Stimulated activated CD8-positive, alpha-beta memory T cell treated with anti-CD3 and anti-CD28 coated beads, Interleukin-4, amount 100 ng/mL, for 4 hours (primary cell): ENCODE measurements at places on chromosomes 13 and 19.

- DNase-seq: no peak
Observed at GRCh38 chr13:28684257-28684656, 25.3 kb downstream of the POMP start.

DNA sequence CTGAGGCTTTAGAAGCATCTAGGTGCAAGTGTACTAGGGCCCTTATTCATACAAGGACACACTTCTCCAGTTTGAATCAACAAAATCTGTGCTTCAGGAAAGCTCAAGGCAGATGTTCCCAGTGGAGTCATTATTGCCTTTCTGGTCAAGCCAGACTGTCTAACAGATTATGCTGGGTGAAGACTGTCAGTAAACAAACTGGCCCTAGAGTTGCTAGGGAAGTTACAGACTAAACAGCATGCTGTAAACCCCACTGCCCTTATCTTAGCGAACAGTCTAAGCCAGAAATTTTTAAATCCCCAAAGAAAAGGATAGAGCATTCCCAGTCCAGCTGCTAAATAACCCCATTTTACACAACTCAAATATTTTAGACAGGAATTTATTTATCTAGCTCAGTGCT lies 1701.3 kb upstream of the PRR20A start:
- DNase-seq: no peak

DNA sequence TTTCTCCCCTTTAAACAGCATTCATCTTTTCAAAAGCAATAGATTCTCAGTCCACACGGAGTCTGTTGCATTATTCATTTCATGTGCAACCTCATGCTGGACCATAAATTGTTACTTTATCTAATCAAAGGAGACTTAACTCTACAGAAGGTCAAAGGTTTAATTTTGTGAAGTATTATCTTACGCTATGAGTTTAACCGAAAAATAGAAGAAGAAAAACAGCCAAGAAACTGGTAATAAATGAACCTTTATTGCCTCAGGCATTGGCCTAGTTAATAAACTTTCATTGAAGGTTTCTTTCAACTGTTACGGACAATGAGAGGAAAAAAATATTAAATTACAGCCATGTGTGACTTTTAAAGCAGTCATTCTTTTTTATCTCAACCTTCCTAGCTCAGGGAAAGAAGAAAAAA lies 223.6 kb downstream of the DACH1 start:
- DNase-seq: no peak

- DNase-seq: no peak
Observed at GRCh38 chr19:34120846-34121639, 51.3 kb upstream of the LSM14A start.

DNA sequence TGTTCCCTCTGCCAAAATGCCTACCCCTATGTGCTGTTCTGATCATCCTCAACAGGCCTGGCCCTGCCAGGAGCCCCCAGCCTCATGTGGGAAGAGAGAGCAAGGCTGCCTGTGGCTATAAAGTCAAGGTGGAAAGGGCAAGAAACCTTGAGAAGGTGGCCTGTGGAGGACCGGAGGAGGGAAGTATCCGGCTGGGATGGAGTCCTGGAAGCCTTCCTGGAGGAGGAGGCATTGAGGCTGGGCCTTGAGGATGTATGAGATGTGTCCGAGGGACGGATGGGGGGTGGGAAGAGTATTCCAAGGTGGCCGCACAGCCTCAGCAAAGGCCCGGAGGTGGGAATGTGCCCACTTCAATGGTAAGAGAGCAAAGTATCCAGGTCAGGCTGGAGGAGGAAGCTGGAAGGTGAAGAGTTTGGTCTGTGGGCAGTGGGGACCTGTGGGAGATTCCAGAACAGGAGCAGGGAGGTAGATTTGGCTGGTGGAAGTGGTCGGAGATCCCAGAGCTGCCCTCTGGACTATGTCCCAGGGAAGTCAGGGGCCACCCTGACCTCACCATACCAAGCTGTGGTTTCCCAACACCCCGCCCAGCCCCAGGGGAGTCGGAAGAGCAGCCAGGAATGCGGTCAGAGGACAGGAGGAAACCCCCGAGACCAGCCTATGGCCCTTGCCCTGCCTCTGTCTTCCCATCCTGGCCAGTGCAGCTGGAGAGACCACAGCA lies 3.0 kb upstream of the PLIN4 start:
- DNase-seq: no peak

DNA sequence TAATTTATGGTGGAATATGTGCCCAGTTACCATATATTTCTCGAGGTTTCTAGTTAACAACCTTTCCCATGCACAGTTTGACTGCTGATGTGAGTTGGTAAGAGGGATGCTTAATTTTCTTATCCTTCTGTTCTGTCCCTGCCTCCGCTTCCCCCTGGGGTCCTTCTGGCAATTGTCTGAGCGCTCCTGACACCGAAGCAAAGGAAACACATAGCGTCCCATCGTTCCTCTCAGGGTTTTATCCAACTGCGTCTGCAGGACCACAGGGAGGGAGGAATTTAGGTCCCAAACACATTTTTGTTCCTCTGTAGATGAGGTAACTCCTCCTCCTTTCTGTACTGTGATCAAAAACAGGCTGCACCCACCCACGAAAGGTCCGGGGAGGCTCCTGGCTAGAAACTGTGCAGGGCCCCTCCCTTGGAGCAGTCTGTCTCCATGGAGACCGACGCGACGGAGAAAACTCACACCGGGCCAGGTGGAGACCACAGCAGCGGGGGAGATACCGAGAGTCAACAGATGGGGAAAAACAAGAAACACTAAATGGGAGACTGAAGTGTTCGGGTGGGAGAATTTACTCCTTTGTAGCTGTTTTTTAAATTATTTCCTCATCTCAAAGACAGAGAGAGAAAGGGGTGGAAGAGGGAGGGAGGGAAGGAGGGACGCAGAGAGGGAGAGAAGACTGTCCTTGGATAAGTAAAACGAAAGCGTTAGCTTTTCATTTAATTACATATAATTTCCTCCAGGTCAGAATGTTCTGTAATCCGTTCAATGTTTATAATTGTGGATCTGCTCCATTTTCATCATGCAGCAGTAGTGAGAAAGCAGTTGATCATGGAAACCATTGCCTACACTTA lies 191.8 kb upstream of the NBEA start:
- DNase-seq: no peak

- DNase-seq: no peak
Observed at GRCh38 chr19:29687244-29687896, 22.1 kb downstream of the PLEKHF1 start.

- no peak for DNase-seq
Observed at GRCh38 chr13:106918557-106918860, 350.6 kb upstream of the ARGLU1 start.

DNA sequence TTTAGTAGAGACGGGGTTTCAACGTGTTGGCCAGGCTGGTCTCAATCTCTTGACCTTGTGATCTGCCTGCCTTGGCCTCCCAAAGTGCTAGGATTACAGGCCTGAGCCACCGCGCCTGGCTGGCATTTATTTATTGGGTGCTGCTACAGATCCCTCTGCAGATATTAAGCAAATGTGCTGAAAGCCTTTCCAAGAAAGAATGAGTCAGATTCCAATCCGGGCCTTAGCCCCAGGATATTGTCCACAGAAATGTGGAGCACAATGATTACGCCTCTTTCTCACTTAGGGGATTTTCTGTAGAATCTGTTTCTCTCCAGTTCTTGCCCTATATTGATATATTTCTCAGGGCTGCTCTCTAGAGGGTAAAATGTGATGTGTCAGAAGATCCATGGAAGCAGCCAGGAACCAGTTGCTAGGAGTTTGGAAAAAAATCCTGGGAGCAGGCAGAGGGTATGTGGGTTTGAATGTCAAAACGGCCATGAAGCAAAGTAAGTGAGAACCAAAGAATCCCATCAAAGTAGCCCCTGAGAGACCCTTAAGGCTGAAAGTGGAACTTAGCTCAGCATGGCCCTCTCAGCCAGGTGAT lies 24.8 kb upstream of the IGFL4 start:
- DNase-seq: no peak

- no peak for DNase-seq
Observed at GRCh38 chr19:1106841-1107660, 3.3 kb downstream of the GPX4 start.

GRCh38 chr13:46554951-46555350 lies 2.0 kb downstream of the LRCH1 start:
- DNase-seq: no peak

DNA sequence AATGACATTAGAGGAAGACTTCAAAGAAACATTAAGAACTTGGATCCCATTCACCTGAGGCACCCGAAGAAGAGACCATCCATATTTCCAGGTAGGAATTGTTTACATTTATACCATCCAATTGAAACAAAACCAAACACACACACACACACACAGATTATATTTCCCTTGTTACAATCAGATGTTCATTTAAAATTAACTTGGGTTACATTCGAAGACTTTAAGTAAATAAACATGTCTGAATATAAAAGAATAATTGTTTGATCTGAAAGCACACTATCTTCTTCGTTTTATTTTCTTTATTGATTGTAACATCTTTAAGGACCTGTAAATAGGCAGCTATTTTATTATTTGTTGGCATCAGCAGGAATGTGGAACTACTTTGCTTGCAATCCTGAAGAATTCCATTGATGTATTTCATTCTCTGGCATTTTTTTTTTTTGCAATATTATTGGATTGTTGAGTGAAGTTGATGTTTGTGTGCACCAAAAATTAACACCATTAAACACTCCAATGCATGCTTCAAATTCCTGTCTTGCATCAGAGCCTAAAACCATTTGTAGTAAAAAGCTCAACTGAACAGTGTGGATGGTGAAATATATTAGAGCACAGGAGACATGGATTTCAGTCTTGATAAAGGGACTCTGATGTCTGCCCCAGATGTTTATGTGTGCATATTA lies 85.3 kb upstream of the FRY start:
- no peak for DNase-seq

DNA sequence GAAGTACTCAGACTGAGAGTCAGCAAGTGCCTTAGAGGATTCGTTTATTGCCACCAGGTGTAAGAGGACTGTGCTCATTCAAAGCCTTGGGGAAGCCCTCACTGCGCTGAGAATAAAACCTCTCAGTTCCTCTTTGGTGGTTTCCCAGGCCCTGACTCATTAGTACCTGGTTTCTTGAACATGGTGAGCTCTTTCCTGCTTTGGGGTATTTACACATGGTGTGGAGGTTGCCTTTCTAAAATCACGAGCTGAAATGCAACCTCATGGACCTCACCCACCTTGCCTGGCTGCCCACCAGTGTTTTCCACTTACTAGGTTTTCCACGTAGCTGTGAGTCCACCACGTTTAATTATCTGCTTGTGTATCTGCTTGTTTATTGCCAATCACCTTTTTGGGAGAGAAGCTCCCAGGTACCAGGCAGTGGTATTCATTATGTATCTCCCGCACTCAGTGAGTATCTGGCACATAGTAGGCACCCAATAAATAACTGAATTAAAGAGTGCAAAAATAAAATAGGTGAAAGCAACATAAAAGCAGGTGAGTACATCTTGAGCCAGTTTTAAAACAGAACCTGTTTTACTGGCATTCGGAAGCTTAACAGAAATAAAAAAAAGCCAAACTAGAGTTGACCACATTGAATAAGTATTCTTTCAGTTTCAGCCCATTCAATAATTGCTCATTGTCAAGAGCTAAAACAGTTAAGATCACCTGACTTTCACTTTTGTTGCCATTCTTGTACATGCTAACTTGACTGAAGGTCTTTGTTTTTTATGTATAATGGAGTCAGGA lies 533.0 kb downstream of the MYO16 start:
- no peak for DNase-seq

DNA sequence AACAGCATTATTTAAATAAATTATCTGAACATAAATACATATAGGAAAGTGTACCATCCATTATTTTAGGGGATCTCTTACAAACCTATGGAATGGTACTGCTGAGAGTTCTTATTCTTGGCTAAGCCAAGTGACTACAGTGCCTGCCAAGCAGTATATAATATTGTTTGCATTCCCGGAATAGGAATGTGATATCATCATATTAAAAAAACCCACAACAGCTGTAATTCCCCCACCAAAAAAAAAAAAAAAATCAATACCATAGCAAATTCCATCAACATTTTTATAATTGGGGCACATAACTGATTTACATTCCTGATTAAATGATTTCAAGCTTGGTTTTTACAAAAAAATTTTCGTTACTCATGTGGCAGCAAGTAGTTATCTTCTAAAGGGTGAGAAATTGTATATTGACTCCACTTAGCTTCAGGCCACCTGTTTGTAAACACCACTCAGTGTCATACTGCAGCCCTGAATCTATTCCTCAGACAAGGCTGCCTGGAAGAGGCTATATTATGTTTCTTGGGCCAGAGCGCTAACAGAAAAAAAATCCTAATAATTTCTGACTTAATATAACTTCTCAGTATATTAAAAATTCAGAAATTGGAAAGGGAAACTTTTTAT lies 278.1 kb downstream of the DNAJC15 start:
- no peak for DNase-seq

- DNase-seq: peak; percentile 20
Observed at GRCh38 chr13:19864024-19864745, 736 bp upstream of the ZMYM5 start.

- no peak for DNase-seq
Observed at GRCh38 chr13:91162180-91162579, 185.3 kb upstream of the MIR17HG start.

- peak; percentile 99 for DNase-seq
Observed at GRCh38 chr19:17555480-17555928, at the start of gene COLGALT1. Gene COLGALT1 (plus strand): TSS chr19:17555649. CDS start chr19:17555714, 65 bp downstream.

DNA sequence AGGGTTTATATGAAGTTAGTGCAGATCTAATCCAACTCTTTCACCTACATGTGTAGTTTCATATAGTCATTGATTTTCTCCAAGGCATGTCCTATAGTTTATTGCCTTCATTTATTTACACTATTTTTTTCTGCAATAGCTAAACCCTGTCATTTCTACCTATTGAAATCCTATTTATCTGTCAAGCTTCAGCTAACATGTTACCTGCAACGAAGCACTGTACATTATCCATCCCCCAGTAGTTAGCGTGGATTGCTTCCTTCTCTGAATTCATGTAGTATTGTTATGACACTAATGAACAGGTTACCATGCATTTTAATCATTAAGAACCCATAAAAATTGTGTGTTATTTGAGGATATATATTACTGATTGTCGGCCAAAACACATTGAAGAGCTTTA lies 742.9 kb upstream of the PCDH20 start:
- DNase-seq: no peak

- DNase-seq: no peak
Observed at GRCh38 chr13:24133021-24133795, 27.3 kb upstream of the SPATA13 start.

DNA sequence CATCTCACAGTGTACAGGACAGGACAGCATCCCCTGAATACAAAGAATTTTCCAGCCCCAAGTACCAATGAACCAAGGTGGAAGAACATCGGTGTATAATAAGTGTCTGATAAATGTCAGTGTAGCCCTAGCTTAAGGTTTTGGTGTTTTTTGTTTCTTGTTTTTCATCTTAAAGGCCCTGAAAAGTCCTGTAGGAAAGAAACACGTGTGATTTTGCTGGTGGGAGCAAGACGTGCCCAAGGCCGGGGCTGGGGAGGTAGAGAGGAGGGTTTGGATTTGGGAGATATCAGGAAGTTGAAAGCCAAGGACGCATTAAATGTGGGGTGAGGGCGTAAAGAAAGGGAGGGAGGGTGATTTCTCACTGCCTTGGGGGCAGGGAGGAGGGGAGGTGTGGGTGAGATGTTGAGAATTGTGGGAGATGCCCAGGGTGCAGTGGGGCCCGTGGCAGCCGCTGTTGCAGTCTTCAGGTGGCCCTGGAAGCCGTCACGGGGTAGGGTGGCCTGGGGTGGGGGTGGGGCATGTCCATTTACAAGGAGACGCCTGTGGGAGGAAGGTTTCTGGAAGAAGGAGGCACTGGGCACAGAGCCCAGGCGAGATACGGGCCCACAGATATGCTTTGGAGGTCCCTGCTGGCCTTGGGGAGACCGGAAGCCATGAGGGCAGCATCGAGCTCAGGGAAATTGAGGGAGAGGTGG lies 6.7 kb downstream of the CAMSAP3 start:
- no peak for DNase-seq

- DNase-seq: no peak
Observed at GRCh38 chr19:45403272-45403671, 1.6 kb downstream of the PPP1R13L start.
